ENCODE measurements at places on chromosomes 3 and 15.
A peak's percentile ranks its signal among the peaks of the same experiment; 100 is the strongest.

DNA sequence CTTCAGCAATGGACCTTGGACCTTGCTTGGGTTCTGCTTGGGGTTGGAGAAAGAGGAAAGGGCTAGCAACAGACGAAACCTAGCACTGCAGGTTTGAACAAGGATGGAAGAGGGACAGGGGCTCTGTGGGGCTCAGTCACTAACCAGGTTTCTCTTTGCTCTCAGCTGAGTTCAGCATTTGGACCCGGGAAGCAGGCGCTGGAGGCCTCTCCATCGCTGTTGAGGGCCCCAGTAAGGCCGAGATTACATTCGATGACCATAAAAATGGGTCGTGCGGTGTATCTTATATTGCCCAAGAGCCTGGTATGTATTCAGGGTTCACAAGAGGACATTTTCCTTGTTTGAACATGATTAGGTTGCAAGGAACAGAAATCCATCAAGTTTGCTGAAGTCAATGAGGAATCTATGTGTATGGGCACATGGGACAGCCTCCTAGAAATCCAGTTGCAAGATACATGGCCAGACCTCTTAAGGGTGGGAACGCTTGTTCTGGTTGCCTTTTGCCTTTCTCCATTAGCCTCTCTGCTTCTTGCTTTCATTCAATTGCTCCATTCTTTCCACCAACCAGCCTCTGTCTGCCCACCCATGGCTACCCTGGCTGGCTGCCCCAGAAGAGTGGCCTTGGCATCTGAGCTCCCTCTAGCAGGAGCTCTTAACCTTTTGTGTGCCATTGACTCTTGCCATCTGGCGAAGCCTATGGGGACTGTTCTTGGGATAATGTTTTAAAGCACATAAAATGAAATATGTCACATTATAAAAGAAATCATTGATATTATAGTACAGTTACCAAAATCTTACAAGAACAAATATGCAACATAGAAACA, 55.9 kb downstream of the DNASE1L3 start:
- no peak for ATAC-seq

GRCh38 chr3:104359546-104359945, 1007.2 kb upstream of the ALCAM start:
- ATAC-seq = no peak

DNA sequence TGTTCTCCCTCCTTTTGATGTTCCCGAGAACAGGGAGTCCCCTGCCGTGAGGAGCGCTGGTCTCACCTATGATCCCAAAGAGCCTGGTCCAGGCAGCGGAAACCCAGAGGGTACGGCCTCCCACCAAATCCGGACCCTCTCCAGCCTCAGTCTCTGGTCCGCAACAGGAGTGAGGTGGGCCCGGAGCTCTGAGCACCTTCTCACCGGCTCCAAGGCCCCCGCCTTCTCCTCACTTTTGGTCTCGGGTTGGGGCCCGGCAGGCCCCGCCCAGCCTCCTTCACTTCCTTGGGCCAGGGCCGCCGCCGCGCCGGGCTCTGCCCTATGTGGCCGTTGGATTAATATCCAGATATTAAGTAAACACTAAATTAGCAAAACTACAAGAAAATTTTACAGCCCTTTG, 5.7 kb upstream of the SKOR1 start:
- ATAC-seq = no peak

DNA sequence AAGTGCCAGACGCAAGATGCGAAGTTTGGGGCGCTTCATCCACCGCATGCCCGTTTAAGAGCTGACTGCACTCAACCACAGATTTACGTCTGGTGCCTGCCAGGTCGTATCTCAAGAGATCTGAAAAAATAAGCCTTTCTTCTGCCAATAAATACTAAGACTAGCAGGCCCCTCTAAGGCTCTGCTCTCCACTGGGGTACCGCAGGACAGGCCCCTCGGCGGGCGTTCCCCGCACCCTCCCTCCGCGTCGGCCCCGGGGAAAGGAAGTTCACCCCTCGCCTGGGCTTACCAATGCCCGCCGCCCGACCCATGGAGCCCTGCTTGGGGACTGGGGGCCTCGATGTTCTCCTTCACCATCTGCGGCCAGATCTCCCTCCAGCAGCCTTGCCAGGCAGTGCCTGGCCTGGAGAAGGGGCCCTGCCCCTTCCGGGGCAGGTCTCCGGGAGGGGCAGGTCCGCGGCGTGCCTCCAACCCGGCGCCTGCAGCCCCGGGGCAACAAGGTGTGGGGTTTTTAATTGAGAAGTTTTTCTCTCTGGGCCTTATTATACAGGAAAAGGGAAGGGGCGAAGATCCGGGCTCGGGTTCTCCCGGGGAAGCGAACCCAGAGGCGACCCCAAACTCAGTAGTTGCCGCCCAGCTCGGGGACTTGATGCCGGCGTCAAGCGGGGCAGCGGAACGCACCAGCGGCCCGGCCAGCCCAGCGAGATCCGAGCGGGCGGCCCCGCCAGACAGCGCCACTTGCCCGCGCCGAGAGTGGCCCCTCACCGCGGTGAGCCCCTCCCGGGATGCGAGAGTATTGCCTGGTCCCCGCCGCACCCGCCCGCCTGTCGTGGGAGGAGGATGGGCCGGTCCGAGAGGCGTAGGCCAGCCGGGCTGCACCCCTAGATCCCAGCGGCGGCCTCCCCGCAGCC, 735 bp downstream of the GOLGA8B start:
- peak; percentile 52 for ATAC-seq

DNA sequence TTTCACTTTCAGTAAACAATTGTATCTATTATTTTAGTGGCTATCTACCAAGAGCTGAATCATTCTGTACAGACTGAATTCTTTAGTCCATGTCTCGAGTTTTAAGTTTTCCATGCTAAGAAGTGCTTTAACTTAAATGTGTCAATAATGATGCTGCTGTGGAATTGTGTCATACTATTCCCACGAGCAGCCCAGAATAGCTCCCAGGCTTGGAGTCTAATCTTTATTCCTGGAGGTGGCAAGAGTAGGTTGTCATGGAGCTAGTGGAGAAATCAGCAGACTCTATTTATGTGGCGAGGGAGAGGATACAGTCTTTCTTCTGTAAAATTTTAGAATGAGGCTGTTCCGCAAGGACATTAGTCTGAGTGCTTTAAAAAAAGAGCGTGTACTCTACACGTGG, 207.2 kb downstream of the ROBO2 start:
- ATAC-seq = no peak

GRCh38 chr3:132254076-132254755, 63.0 kb upstream of the ACP3 start:
- no peak for ATAC-seq

DNA sequence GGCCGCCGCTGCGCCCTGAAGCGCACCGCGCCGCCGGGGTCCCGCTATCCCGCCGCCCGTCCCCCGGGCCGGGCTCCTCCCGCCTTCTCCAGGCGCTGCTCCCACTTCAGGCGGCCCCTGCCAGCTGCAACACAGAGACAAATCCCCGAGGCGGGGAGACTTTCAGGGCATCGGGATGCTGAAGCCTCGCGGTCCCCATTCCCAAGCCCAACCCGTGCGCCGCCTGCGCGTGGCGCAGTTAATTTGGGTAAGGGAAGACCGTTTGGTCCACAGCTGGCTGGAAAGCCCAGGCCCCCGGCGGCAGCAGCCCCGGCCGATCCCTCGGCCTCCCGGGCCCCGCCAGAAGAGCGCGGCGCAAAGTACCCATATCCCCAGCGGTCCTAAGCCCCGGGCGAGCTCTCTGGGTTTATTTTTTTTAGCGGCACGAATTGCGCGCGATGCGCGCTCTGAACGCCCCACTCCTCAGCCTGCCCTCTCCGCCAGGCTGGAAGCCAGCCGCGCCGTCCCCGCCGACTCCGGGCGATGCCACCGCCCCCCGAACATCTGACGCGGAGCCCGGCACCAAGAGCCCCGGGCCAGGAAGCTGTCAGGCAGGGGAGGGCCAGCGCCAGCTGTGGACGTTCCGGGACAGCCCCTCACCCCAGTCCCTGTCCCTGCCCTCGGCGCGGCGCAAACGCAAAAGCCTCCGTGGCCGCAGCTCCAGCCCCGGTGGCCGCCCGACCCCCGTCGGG, 517 bp downstream of the FBN1 start:
- ATAC-seq = no peak

GRCh38 chr15:44368370-44368769, 59.1 kb upstream of the CTDSPL2 start:
- ATAC-seq = no peak

DNA sequence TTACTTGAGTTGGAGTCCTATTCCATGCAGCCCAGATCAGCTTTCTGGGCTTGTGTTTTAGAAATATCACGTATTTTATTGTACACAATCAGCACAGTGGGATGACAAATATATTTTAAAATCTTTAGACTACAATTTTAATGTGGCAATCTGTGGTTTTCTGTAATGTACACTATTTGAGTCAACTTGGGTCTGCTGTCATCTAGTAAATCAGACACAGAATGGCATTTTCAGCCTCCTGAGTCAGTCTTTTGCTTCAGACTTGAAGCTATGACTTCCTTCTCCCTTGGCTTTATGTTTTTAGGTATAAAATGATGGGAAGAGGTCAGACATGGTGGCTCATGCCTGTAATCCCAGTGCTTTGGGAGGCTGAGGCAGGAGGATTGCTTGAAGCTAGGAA, 232.1 kb downstream of the NECTIN3 start:
- ATAC-seq = peak; percentile 13

DNA sequence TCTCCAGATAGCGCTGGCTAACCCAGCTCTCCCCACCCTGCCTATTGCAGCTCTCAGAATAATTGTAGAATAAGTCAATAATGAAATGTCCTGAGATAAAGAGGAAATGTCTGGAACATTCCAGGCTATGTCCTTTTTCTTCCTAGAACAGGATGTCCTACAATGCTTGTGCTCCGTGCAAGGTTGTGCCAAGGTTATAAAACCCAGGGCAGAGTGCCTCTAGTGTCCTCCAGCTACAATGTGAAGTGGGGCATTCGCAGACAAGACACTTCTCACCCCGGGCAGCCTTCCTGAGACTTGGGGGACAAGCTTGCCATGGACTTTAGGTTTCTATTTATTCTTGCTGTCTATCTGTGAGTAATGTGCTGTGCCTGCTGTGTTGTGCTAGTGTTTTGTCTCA, 900.6 kb downstream of the TUSC7 start:
- ATAC-seq = no peak

- no peak for ATAC-seq
Measured at GRCh38 chr15:85825118-85825517, 30.4 kb upstream of the KLHL25 start.

GRCh38 chr3:76362643-76363042, 577.3 kb upstream of the ZNF717 start:
- no peak for ATAC-seq

GRCh38 chr3:62335196-62335595, 38.2 kb downstream of the FEZF2 start:
- no peak for ATAC-seq

- no peak for ATAC-seq
Measured at GRCh38 chr3:69339760-69340159, 46.1 kb downstream of the FRMD4B start.

DNA sequence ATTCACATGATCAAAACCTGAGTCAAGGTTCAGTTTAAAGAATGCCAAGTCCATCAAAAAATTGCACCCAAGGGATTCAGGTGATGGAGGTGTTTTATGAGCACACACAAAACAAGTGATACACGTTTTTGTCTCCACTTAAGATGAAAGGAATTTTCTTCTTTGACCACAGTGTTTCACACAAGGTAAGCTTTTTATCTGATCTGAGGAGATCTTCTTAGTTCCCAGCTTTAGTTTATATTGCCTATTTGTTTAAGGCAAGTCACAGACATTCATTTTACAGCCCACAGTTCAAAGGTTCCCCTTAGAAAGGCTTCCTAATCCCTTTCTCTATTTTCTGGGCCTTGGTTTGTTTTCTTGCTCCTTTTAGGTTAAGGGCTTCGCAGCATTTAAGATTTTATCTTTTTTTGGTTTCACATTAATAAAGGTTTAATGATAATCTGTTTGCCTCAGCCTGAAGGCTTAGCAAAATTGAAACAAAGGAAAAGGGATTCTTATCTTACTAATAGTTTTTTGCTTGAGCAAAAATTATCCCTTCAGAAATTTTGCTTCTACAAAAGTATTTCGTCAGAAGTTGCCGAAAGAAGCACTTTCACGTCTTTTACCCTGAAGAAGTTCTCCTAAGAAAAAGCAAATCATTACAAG, 420.5 kb upstream of the NAALADL2 start:
- no peak for ATAC-seq

- ATAC-seq = no peak
Measured at GRCh38 chr3:171729452-171730334, 80.6 kb downstream of the PLD1 start.

GRCh38 chr3:71031181-71031580, 552.3 kb downstream of the FOXP1 start:
- no peak for ATAC-seq

- ATAC-seq = no peak
Measured at GRCh38 chr3:141330718-141331376, 37.5 kb upstream of the ZBTB38 start.

DNA sequence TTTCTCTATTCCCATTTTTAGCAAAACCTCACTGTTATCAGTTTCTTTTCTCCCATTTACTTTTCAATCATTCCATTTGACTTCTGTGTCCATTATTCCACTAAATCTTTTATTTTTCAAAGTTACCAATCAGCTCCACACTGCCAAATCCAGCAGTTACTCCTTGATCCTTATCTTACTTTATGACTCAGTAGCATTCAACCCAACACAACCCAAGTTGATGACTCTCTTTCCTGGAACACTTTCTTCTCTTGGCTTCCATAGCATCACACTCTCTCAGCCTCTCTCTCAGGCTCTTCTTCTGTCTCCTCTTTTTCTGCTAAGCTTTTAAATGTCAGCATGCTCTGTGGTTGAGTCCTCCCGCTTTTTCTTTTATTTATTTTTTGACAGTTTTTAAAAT, 36.3 kb downstream of the RASGRP1 start:
- no peak for ATAC-seq

DNA sequence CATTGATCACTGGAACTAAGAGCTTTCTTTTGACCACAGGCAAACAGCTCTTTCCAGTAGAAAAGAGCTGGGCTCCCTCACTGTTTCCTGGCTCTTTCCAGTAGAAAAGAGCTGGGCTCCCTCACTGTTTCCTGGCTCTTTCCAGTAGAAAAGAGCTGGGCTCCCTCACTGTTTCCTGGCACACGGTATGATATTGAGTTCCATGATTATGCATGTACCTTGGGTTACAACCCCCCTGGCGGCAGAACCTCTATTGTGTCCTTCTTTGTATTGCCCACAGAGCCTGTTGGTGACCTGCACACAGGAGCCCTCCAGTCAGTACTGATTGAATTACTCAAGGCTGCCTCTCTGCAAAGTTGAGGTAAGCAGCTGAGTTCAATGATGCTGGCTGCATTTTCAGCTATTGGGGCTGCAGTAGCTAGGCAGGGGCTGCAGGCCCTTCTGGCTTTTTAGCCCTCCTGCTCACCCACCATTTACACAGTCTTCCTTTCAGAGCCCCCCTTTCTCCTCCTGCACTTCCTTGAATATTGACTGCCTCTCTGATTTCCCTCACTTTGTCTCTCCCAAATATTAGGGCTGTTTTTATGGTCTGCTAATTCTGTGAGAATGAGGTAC, 10.2 kb downstream of the ACKR2 start:
- no peak for ATAC-seq

DNA sequence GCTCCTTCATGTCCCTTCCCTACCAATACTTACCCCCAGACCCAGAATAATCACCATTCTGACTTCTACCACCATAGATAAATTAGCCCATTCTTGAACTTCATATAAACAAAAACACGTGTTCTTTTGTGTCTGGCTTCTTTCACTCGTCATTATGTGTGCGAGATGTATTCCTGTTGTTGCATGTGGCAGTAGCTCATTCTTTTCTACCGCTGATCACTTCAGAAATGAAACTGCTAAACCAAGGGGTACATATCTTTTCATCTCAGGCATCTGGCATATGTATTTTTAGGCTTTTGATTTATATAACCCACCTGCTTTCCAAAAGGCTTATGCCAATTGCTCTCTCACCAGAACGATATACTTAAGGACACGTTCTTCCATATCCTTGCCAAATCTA, 13.8 kb upstream of the SCG3 start:
- no peak for ATAC-seq

- no peak for ATAC-seq
Measured at GRCh38 chr3:95565502-95565901, 1248.9 kb upstream of the EPHA6 start.

Measured in activated CD4-positive, CD25-positive, alpha-beta regulatory T cell treated with anti-CD3 and anti-CD28 coated beads, Interleukin-2, amount 50 U/mL, for 24 hours (primary cell).